Ovary (tissue), 10 donors: ENCODE measurements at places on chromosomes 1 and 21. TPM values are rescaled to one million over a fixed set of nuclear protein-coding genes. Genes with fewer than 3 reads are reported as not detected.

DNA sequence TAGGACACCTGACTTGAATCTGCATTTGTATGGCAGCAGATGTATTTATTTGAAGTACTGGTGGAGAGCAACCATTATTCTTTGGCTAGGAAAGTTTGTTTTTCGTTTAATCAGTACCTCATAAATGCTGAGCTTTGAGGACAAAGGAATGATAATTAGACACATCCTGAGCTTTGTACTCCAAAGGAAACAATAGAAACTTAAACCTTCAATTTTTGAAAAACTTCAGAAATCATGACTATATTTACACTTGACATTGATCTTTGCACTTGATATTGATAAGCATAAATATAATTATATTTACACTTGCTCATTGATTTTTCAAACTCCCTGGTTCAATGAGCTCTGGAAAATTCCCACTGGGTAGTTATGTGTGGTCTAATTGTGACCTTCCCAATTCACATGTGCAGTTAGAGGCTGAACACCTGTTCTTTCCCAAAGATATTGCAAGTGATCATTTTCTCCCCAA lies 10.7 kb downstream of the PATJ start:
- no peaks in the 10 kb centered on the region for H3K4me1 ChIP-seq
- H3K27me3 ChIP-seq = no peaks in the 10 kb centered on the region
- H3K27ac ChIP-seq = no peak overlapping the region
- H3K4me3 ChIP-seq = no peak overlapping the region
- DNase-seq = no peak

ADAM15 gene
- total RNA-seq = 76.2 TPM

SRM gene
- total RNA-seq = 31.7 TPM

TLCD4 gene
- total RNA-seq = 5.5 TPM
